ENCODE measurements at places on chromosomes 2 and 18.

DNA sequence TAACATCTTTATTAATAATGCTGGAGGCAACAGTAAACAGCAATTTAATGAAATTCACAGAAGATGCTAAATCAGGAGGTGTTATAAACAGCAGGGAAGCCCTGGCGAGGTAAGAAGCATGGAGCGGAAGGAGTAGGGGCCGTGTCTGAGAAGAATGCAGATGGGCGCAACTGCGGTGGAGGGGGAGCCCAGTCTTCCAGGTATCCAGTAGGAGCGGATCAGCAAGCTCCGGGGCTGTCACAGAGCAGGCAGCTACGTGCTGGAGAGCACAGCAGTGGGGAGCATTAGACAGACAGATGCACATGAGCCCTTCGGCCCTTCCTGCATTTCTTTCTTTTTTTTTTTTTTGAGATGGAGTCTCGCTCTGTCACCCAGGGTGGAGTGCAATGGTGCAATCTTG is 82.3 kb downstream of the SH3RF3 start:
- no peak for DNase-seq

DNA sequence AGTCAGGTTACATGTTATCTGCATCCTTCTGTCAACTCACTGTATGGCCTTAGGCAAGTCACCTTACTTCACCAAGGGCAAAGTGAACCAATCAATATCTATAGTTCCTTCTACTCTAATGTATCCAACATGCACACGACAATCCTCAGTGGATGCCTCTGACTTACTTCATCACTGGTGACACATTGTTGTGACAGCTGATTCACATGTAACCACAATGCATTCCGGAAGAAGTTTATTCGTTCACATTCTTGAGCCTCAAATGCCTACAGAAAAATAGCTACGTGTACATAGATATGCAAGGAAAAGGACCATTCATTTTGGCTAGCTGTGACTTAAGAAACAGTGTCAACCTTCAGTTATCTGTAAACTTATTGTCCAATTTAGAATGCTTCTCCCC is 26.3 kb upstream of the EPG5 start:
- DNase-seq = no peak

DNA sequence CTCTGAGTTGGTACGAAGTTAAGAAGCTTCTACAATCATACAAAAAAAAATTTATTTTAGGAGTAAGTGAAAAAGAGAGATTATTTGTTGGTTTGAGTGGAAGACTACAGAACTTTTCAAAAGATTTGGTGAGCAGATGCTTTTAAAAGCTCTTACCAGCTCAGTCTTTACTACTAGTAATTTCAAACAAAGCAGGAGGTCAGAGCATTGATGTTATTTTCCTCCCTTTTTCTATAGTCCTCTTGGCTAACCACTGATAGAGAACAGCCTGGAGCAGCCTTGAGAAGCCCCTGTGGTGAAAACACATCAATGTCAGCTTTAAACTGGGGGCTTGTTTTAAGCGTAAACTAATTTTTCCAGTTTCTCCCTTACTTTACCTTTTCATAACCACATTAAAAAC is 559.3 kb upstream of the CDH2 start:
- DNase-seq = no peak

- no peak for DNase-seq
These were observed 61.4 kb downstream of the CPS1 start for GRCh38 chr2:210617732-210618330.

- no peak for DNase-seq
These were observed 4.0 kb downstream of the NT5DC4 start for GRCh38 chr2:112724591-112725525.

DNA sequence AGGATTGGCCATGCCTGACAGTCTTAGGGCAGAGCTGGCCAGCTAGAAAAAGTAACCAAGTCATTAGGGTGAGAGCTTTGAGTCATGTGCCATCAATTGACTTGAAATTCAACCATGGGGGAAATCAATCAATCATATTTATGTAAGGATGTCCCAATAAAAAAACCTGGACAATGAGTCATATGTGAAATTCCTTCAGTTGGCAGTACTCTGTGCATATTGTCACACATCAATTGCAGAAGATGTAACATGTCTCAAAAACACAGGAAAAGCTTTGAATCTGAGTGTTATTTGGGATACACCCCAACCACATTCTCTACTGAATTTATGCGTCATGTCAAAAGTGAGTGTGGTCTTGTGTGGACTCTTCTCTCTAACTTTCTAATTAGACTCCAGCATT is 1004.1 kb upstream of the NRXN1 start:
- DNase-seq = no peak

- no peak for DNase-seq
These were observed 208.4 kb downstream of the ZNF407 start for GRCh38 chr18:74806073-74806472.

- no peak for DNase-seq
These were observed 3.9 kb downstream of the RPL37A start for GRCh38 chr2:216502381-216503158.

- DNase-seq = no peak
These were observed 16.0 kb downstream of the CCNT2 start for GRCh38 chr2:134934641-134935040.

GRCh38 chr2:206150631-206151030 is 8.6 kb downstream of the NDUFS1 start:
- DNase-seq = no peak

GRCh38 chr18:36640021-36640952 is 188.5 kb downstream of the TPGS2 start:
- no peak for DNase-seq

DNA sequence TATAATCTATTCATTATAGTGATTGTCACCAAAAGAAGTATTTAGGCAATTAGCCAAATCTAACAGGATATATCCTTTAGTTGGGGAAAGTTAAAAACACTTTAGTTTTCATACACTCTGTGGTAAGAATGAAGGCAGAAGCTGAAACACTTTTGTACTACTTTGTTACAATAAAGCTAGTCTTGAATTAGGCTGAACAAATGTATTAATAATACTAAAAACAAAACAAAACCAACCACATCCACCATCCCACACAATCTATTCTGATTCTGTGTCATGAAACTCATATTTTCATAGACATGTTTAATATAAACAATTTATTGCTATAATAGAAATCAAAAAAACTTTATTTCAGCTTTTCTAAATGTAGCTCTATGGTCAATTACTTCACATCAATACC is 508.8 kb downstream of the ZEB2 start:
- DNase-seq = no peak

- no peak for DNase-seq
These were observed 71.9 kb downstream of the TNP1 start for GRCh38 chr2:216787851-216788540.

DNA sequence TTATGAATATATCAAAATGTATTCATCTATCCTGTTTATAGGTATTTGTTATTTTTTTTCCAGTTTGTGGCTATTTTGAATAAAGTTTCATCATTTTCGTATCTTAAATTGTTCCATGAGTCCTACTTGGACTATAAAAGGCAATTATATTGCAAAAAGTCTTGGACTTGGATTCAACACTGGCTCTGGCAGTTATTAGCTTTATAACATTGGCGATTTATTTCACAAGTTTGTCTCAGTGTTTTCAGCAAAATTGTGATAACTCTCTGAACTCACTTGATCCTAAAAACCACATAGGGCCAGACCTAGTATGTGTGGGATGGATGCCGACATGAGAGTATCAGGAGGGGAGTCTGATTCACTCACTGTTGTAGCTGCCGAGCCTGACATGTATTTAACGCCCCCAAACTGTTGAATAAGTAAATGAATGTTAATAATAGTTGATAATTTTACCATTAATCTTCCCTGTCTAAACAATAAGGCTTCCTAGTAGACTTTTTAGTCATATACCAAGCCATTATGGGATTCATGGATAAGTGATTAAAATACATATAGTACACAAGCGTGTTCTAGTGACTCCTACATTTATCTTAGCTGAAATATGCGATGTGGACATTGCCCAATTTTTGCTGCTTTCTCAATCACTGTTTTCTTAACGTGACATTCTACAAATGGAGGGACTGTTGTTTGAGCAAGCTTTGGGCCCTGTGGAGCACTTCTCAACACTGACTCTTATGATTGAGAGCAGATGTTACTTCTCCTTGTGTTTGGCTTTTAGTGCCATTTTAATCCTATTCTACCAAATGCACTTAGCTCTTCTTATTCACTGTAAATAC is 907.6 kb downstream of the EPHA4 start:
- no peak for DNase-seq

- no peak for DNase-seq
These were observed 16.7 kb upstream of the PLEKHM3 start for GRCh38 chr2:208042041-208042440.

GRCh38 chr18:58078889-58079573 is 35.0 kb downstream of the NEDD4L start:
- DNase-seq = no peak

- no peak for DNase-seq
These were observed 41.5 kb upstream of the CHST9 start for GRCh38 chr18:27226556-27227075.

DNA sequence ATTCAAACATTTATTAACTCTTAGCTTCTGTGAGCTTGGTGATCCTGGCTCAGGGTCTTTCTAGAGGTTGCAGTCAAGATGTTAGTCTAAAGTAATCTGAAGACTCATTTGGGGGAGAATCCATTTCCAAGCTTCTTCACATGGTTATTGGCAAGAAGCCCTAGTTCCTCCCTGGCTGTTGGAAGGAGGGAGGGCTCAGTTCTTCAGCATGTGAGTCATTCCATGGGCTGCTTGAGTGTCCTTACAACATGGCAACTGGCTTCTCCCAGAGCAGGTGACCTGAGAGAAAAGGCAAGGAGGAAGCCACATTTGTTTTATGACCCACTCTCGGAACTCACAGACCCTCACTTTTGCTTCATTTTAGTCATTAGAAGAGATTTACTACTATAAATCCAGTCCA is 10.6 kb upstream of the C2orf74 start:
- no peak for DNase-seq

DNA sequence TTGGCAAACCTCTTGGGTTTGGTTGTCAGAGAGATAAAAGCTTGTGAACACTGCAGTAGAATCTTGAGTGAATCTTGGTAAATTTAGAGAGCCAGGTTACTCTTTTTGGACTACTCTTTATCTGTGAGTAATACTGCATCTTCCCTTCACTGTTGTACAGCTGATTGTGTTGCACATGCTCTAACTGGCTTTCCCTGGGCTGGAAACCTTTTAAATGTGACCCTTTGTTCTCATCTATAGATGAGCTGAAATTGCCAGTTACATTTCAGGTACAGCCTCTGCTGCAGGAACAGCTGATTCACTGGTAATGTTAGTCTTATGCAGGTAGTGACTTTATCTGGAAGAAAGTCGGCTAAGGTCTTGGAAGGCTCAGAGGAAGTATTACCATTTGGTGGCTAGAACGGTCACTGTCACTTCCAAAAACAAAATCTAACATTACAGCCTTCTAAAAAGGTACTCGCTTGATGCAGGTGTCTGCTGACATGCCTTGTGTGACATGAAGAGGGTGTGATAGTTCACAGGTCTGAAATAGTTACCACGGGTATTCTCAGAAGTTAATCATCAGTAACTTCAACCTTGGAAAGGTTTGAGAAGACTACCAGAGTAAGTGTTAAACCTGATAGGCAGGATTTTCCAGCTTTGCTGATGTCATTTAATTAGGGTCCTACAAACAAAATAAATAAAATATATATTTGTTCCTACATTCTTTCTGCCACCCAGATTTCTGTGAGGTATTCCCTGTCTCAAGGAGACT is 851.1 kb downstream of the SLC4A3 start:
- no peak for DNase-seq

DNA sequence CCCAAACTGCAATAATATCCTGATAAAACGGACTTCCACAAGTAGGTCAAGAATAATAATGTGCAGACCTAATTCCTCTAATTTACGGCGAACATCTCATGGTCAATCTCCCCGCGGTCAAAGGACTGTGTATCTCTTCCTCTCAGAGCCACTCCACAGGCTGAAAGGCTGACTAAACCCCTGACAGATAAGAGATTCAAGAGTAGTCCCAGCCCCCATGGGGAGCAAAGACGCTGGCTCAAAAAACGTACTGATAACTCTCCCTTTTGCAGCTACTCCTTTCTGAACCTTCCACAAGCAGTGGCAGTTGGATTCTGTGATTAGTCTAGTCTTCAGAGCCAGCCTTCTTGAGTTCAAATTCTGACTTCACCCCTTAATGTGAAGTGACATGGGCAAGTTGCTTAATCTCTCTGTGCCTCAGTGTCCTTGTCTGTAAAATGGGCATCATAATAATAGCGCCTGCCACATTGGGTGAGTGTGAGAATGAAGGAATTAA is 19.7 kb upstream of the IL18R1 start:
- DNase-seq = no peak

- no peak for DNase-seq
These were observed 94.3 kb upstream of the TEX51 start for GRCh38 chr2:126804347-126804746.

DNA sequence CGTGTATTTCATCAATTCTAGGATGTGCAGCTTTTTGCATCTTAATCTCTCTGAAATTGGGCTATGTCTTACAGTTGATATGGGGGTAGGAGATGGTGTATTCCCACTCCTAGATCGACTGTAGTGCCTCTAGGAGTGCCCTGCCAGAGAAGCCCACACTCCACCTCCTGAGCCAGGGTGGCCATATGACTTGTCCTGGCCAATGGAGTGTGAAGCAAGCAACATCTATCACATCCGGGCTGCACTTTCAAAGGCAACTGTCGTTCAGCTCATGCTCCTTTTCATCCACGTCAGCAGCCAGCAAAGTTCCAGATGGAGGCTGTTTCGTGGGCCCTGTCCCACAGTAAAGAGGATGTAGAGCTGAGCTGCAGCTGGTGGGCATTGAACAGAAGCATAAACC is 149.4 kb upstream of the SLC1A4 start:
- no peak for DNase-seq

- DNase-seq = no peak
These were observed 67.6 kb upstream of the FAM124B start for GRCh38 chr2:224469374-224469964.

DNA sequence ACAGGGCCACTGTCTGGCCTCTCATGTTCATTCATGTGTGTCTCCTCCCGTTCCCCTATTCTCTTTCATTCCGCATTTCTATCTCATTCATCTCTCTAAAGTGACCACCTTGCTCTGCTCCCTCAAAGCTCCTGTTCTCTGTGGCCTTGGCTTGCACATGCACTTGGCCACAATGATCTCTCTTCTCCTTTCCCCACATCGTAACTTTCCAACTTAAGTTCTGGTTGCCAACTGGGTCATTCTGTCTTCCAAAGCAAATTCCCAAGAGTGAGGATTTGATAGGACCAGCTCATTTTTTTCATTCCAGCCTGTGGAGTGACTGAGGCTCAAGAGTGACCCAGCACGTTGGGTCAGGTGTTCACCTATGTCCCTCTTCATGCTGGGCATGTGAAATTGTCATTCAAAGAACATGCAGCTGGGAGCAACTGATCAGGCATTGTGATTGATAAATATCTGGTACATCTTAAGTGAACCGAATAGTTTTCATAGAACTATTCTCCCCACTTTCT is 14.3 kb upstream of the ITGA6 start:
- DNase-seq = no peak

DNA sequence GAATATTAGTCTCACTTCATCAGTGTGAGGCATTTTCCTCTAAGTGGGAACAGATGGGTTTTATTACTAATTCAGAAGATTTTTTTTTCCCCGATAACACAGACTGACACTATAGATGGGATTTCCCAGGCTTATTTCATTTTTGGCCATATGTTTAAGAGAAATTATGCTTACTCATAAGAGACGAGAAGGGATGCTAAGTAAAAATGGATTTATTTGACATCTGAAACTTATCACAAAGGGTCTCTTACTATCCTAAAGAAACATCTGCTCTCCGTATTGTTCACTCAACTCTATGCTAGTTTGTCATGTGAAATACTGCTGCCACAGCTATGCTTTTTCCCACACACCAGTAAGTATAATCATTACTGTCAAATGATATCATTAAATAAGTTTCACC is 1476.3 kb downstream of the LRP1B start:
- no peak for DNase-seq

All from T follicular helper cell (primary cell).